ENCODE measurements at places on chromosomes 13 and 19. TPM values are rescaled to one million over a fixed set of nuclear protein-coding genes. Genes with fewer than 3 reads are reported as not detected.

DNA sequence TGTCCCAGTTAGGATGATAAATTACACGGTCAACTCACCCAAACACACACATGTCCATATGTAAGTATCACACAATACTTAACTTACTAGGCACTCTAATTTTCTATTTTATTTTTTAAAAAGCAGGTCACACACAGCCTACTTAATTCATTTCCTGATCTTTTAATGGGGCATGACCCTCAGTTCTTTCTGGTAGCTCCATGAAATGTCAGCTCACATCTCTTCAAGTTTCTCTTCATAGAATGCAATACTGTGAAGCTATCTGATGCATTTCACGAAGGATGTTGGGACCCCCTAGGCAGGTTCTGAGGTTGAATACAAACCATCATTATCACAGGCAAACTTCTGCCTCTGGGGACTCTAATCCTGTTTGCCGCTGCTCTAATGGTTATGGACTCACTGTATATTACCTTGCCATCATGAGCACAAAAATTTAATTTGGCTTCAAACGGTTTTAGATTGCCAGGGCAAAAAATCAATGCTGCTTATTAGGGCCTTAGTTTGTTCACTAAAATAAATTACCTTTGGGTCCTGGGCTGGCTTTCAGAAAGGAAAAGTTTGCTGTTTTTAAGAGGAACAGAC, 16.1 kb upstream of the DHRS12 start:
- peak overlapping the region; percentile 74 for H3K4me3 ChIP-seq
- H3K27ac ChIP-seq: peak overlapping the region; percentile 88
- peaks cover 70% of the 10 kb centered on the region for H3K4me1 ChIP-seq
- H3K36me3 ChIP-seq: no peaks in the 10 kb centered on the region

DNA sequence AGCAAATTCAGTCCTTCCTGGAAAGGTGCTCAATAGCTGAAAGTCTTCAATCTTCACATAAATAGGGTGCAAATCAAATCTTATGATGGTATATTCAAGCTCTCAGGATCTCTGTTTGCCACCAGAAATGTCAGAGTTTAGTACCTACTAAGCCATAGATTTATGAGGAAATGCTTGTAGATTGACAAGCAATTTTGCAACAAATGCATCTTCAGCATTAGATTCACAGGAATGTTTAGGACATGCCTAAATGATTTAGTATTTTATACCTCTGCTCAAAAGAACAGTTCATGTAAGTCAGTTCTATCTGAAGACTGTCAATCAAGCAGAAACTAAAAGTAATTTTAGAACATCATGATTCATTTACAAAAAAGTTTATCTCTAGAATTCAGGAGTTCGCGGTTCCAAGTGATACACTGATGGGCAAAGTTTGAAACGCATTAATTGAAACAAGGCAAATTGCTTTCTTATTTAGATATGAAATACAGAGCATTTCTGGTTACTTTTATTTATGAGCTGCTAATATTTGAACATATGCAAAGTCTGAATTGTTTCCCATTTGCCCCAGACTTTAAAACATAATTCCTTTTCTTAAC, 65.7 kb downstream of the DACH1 start:
- H3K36me3 ChIP-seq: no peaks in the 10 kb centered on the region
- no peak overlapping the region for H3K4me3 ChIP-seq
- no peak for DNase-seq
- no peaks in the 10 kb centered on the region for H3K4me1 ChIP-seq
- H3K27ac ChIP-seq: no peak overlapping the region

DNA sequence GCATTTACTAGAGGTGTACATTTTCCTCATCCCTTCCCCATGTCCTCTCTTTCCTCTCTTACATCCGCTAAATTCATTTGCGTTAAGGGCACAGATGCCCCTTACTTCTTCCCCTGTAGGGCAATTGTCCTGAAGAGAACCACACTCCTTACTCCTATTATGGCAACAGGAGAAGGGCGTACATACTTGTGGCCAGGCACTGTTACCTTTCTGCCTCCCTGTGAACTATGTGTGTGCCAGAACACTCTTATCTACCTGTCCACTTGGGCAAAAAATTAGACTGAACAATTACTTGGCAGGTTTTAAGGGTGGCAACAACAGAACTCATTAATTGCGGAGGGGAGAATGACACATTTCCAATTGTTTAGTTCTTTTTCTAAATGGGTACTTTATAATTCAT, 152.5 kb downstream of the RGCC start:
- H3K4me1 ChIP-seq: no peaks in the 10 kb centered on the region
- no peak for DNase-seq
- H3K36me3 ChIP-seq: peaks cover 26% of the 10 kb centered on the region
- H3K27me3 ChIP-seq: no peaks in the 10 kb centered on the region

- H3K27ac ChIP-seq: no peak overlapping the region
- H3K4me1 ChIP-seq: peaks cover 4% of the 10 kb centered on the region
- H3K4me3 ChIP-seq: no peak overlapping the region
- DNase-seq: peak; percentile 54
Measured at GRCh38 chr13:20492641-20493040, 33.0 kb downstream of the CRYL1 start.

- no peak for DNase-seq
- H3K36me3 ChIP-seq: peaks cover 9% of the 10 kb centered on the region
- peaks cover 14% of the 10 kb centered on the region for H3K4me1 ChIP-seq
- H3K27me3 ChIP-seq: no peaks in the 10 kb centered on the region
Measured at GRCh38 chr19:46737298-46737654, 8.6 kb upstream of the FKRP start.

The CRLF1 gene
- not detected for total RNA-seq

The SPINT2 gene
- 50.3 TPM for total RNA-seq
